ENCODE measurements at places on chromosomes 12 and 14.

DNA sequence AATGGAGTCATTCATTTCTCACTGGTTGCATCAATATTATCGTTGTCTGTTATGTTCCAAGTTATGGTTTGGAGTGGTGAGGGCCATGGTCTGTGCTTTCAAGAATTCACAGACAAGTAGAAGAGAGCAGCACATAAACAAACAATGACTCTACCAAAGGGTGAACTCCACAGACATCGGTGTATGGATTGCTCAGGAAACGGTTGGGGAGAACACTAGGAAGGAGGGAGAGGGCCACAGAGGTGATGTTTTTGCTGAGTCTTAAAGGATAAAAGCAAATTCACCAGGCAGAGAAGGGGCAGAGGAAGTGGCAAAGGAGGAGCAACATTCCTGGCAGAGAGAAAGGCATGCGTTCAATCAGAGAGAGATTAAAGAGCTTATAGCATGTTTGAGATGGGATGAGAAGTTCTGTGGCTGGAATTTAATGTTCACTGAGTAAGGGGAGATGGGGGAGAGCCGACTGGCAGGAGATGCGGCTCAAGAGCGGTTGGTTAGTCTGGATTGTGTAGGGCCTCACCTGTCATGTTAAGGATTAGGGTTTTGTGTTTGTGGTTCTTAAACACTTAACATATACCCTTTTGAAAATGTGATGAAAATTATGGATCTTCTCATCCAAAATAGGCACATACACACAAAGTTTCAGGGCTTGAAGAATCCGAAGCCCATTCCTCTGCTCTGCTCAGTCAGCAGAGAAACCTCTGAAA is 42.3 kb upstream of the FRMD6 start:
- DNase-seq: no peak

DNA sequence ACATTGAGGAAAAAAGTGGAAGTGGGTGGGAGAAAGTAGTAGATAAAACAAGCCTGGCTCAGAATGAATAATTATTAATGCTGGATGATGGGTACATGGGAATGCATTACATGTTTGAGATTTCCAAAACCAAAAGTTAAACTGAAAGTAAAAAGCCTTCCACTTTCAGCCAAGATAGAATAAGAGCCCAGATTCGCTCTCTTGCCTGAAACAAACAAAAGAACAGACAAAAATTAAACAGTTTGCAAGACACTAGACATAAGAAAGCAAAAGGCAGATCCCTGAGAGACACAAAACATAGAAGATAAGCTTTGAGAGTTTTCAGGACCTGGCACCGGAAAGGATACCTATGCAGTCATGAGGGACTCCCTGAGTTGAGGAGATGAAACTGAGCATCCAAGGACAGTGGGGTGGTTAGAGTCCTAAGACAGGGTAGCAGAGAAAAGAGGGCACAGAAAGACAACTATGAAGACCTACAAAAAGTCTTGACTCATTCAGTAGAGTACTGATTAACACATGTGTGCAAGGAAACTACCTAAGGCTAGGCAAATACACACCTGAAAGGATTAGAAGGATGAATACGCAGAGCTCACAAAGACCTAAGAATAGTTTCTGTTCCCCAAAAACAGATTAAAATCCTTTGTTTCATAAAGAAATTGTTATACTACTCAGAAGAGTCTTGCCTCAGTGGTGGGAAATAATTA is 54.1 kb downstream of the CEP83 start:
- DNase-seq: no peak

DNA sequence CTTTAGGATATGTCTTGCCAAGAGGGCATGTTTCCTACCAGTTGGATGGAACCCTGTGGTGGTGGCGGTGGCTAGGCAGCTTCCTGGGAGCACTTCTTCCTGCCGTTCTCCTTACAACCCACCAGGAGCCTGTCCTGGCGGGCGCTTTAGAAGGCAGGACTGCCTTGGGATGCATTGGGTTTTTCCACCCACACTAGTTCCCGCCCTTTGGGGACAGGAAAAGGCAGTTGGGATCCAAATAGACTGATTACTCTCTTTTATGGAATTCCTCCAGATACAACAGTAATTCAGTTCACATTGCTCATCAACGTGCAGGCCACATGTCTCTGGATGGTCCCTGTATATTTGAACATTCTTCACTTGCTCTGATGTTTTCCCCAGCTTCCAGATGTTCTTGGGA is 305.7 kb upstream of the SSTR1 start:
- DNase-seq: no peak

DNA sequence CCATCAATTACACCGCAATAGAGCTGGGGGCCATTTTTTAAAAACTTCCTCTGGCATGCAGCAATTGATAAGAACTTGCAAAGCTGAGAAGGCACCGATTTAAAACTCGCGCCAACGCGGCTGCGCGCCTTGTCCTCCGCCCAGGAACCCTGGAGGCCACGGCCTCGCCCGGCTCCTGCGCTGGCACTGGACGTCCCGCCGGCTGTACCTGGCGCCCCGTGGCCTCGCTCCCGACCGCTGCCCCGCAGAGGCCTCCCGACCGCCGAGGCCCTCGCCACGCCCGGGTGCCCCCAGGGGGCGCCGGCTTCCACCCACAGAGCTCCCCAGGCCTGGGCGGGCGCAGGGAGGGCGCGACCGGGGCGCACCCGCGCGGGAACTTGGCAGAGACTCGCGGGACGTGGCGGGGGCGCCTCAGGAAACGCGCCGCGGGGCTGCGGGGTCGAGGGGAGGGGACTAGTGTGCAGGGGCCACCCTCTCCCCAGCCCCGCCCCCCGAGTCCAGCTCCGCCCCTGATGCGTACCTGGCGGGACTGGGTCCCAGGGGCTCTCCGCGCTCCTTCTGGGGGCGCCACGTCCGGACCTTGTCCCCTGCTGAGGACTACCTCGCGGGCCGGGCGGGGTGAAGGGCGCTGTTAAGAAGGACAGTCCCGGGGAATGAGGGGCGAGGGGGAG is 65.7 kb downstream of the TNFAIP2 start:
- no peak for DNase-seq

DNA sequence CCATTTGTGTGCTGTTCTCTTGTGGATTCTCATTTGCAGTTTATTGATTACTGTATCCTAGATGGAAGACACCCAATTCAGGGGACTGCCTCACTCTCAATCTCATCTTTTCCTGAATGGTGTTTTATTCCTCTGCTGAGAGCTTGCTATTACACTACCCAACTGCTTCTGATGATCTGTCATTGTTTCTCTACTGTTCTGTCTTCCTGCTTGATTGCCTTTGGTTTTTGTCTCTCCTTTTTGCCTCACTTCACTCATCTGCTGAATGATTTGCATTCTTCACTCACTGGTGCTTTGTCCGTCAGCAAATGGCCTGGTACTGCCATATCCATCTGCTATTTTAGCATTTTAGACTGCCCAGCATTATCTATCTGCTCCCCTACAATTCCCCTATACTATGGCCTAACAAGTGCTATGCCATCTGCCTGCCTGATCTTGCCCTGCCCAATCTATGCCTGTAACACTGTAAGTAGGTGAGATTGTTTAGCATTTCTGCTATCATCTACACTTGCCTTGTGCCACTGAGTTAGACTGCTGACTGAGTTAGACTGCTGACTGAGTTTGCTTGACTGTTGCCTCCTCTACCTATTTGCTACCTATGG is 335.1 kb downstream of the GPHN start:
- no peak for DNase-seq

- DNase-seq: no peak
These were observed 3.1 kb downstream of the MTHFD1 start for GRCh38 chr14:64391113-64391725.

- DNase-seq: no peak
These were observed 52.9 kb upstream of the CAPRIN2 start for GRCh38 chr12:30807695-30808034.

GRCh38 chr12:6928703-6929407 is 1.1 kb downstream of the ATN1 start:
- DNase-seq: no peak
